Left ventricle myocardium inferior (tissue), 1 donor: ENCODE measurements at places on chromosomes 16 and 17. TPM values are rescaled to one million over a fixed set of nuclear protein-coding genes. Genes with fewer than 3 reads are reported as not detected.

GRCh38 chr17:13671771-13672170 lies 70.0 kb upstream of the HS3ST3A1 start:
- no peaks in the 10 kb centered on the region for H3K36me3 ChIP-seq
- H3K4me1 ChIP-seq = no peaks in the 10 kb centered on the region
- peaks cover 3% of the 10 kb centered on the region for H3K27me3 ChIP-seq
- DNase-seq = no peak
- H3K27ac ChIP-seq = no peak overlapping the region

DNA sequence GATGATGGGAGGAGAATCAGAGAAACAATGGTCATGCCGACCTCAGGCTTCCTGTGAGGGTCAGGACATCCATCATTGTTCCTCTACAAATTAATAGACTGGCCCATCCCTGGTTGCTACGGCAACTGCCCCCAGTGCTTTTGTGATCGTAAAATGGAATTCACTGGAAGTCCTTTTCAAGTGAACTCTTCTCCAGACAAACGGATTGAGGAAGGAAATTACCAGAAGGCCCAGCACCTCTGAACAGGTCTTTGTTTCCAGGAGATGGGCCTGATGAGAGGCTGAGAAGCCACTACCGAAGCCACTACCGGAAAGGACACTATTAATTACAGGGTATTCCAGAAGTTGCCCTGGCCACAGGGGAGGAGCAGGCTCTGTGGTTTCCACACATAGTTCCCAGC lies 126.0 kb downstream of the MGAT5B start:
- H3K27me3 ChIP-seq = peaks cover 34% of the 10 kb centered on the region
- peaks cover 11% of the 10 kb centered on the region for H3K4me1 ChIP-seq
- H3K27ac ChIP-seq = peak overlapping the region; percentile 19
- no peak for DNase-seq

- no peaks in the 10 kb centered on the region for H3K36me3 ChIP-seq
- H3K4me1 ChIP-seq = no peaks in the 10 kb centered on the region
- no peak overlapping the region for H3K27ac ChIP-seq
- DNase-seq = no peak
Observed at GRCh38 chr17:69712801-69713311, 298.4 kb downstream of the MAP2K6 start.

GRCh38 chr17:71989117-71989516 lies 131.7 kb upstream of the SOX9 start:
- no peak overlapping the region for H3K4me3 ChIP-seq
- H3K27ac ChIP-seq = no peak overlapping the region
- DNase-seq = no peak
- no peaks in the 10 kb centered on the region for H3K4me1 ChIP-seq
- H3K27me3 ChIP-seq = peaks cover 3% of the 10 kb centered on the region

DNA sequence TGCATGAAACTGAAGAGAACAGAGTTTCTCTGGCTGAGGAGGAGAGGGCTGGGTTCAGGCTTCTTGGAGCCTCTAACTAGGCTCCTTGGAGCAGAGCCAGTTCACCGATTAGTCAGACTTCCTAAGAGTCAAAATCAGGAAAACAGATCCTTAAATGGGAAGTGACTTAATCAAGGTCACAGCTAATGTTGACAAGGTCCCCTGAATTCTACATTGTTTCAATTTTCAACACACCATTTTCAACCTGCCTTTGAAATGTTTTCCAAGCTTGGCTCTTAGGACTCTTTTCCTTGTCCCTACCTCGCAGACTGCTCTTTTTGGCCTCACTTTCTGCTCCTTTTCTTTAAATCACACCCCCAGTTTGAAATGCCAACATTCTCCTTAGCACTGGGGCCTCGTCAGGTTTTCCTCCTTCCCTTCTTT lies 16.3 kb downstream of the MYL4 start:
- H3K27me3 ChIP-seq = no peaks in the 10 kb centered on the region
- DNase-seq = peak; percentile 40
- peak overlapping the region; percentile 21 for H3K4me3 ChIP-seq
- H3K27ac ChIP-seq = peak overlapping the region; percentile 93
- no peaks in the 10 kb centered on the region for H3K36me3 ChIP-seq

CDRT15L2 gene
- total RNA-seq = not detected

RILP gene
- 81.7 TPM for total RNA-seq

WFDC1 gene
- 1.3 TPM for total RNA-seq

CCL8 gene
- 0.41 TPM for total RNA-seq

GPR179 gene
- total RNA-seq = 0.05 TPM
